ENCODE measurements at places on chromosomes 12 and 14. TPM values are rescaled to one million over a fixed set of nuclear protein-coding genes. Genes with fewer than 3 reads are reported as not detected.

The MAP3K9 gene
- total RNA-seq = not detected

The RTN1 gene
- 0.87 TPM for total RNA-seq

The TAS2R8 gene
- not detected for total RNA-seq

The ACOT6 gene
- total RNA-seq = not detected

The RPL36AL gene
- total RNA-seq = 206 TPM

The P2RX2 gene
- total RNA-seq = not detected

The MYH6 gene
- total RNA-seq = 0.05 TPM

The ST8SIA1 gene
- total RNA-seq = not detected

The LHX5 gene
- total RNA-seq = not detected

The PLEKHG7 gene
- not detected for total RNA-seq

The OTX2 gene
- total RNA-seq = not detected

Measured in mammary microvascular endothelial cell (primary cell).